ENCODE measurements at places on chromosomes 16 and 17. TPM values are rescaled to one million over a fixed set of nuclear protein-coding genes. Genes with fewer than 3 reads are reported as not detected.

DNA sequence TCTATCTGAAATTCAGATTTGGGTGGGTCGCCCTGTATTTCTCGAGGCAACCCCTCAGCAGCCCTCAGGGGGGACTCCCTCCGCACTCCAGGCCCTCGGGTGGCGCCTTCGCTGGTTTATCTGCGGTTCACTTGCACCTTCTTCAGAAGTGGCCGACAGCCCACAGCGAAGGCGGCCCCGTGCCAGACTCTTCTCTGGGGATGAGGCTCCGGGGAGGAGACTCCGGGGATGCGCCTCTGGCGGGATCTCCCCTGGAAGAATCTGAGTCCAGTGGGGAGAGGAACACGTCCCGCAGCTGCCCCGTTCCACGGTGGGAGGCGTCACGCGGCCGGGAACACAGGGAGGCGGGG, 63.9 kb upstream of the DNAJA2 start:
- DNase-seq: no peak

The TGFB1I1 gene
- 12.5 TPM for total RNA-seq

- DNase-seq: no peak
Observed at GRCh38 chr16:64211331-64211730, 910.5 kb downstream of the CDH11 start.

DNA sequence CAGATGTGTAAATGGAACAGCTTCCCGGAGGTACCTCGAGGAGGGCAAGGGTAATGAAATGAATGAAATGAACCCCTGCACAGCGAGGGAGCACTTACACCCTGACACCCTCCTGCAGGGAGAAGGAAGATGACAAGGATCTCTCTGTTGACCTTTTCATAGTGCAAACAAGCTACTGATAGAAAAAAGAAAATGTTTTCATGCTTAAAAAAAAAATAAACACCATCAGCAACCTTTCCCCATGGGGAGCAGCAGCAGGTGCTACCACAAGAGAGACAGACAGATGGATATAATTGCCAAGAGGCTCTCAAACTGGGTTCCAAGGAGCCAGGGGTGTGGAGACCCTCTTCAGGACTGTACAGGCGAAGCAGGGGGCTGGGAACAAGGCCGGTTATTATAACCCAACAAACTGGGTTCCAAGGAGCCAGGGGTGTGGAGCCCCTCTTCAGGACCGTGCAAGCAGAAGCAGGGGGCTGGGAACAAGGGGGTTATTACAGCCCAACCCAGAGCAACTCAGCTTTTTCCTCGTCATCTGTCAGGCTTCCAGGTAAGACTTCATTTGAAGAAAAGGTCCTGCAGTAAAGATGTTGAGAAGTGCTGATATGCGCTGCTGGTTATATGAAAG, 718 bp upstream of the RPH3AL start:
- DNase-seq: no peak

DNA sequence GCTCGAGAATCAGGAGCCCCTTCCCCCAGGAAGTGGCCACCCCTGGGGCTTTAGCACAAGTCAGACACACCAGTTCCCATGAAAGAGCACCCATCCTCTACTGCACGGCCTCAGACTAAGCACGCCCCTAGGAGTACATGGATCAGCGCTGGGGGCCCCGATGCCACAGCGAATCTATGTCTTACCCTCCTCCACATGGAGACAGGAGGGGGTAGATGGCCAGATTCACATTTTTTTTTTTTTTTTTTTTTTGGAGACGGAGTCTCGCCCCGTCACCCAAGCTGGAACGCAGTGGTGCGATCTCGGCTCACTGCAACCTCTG, 3.2 kb upstream of the EXOSC6 start:
- no peak for DNase-seq

The CYGB gene
- total RNA-seq: 0.62 TPM

Data from PC-3 (cell line).